ENCODE measurements at places on chromosomes 16 and 17. TPM values are rescaled to one million over a fixed set of nuclear protein-coding genes. Genes with fewer than 3 reads are reported as not detected.

MEOX1 gene
- total RNA-seq = 17.2 TPM

STH gene
- total RNA-seq = not detected

WNK4 gene
- total RNA-seq = 4.2 TPM

ABCA5 gene
- 14.6 TPM for total RNA-seq

RPGRIP1L gene
- 21.4 TPM for total RNA-seq

ATP2A1 gene
- 1.5 TPM for total RNA-seq

KRTAP9-8 gene
- not detected for total RNA-seq

Measured in type B pancreatic cell (in vitro differentiated cells).